ENCODE measurements at places on chromosomes 2 and 18.

DNA sequence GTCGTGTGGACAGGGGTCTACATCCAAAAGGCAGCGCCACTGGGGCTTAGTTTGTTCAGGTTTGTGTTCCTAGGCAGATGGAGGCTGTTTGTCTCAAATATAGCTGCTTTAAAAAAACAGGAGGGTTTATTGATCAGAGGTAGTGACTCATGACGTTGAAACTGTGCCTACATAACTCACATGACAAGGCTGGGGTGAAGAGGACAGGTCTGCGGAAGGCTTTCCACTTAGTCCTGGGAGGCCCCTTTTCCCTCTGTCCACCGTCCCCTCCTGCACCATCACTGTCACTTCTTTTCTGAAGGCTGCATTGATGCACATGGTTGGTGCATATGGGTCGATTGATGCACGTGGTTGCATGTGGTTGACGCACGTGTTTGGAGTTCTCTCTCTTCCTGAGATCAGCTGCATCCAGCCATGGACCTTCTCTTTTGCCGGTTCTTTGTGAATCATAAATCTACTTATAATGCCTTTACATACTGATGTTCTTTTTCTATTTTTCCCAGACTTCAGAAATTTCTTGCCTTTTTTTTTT lies 10.9 kb downstream of the SH3RF3 start:
- no peak for DNase-seq

DNA sequence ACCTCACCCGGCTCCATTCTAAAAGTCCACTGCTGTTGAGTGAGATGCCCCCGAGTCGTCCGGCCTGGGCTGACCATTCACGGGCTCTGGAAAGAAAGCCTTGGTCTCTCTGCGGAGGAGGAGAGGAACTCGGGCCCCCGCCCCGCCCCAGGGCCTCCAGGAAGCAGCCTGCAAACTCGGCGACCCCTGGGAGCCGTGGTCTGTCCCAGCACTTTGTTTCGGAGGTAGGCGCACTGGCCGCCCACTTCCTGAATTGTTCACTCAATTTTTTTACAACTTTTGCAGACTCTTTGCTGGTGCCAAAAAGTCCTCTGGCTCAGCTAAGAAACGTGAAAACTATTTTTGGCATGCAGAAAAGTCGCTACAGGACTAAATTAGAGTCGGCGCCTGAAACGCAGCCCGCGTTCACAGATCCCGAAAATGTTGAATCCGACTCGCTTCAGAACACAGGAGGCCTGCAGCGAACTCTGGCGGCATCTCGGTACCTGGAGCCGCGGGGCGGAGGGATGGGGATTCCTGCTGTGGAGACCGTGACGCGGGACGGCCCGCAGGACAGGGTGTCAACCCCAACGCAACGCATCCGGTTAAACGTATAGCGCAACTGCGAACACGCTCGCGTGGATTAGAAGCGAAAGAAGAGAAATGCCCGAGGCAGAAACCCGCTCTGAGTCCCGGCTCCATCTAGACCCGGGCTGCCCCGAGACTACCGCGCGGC lies 1.5 kb downstream of the PXDN start:
- peak; percentile 91 for DNase-seq

DNA sequence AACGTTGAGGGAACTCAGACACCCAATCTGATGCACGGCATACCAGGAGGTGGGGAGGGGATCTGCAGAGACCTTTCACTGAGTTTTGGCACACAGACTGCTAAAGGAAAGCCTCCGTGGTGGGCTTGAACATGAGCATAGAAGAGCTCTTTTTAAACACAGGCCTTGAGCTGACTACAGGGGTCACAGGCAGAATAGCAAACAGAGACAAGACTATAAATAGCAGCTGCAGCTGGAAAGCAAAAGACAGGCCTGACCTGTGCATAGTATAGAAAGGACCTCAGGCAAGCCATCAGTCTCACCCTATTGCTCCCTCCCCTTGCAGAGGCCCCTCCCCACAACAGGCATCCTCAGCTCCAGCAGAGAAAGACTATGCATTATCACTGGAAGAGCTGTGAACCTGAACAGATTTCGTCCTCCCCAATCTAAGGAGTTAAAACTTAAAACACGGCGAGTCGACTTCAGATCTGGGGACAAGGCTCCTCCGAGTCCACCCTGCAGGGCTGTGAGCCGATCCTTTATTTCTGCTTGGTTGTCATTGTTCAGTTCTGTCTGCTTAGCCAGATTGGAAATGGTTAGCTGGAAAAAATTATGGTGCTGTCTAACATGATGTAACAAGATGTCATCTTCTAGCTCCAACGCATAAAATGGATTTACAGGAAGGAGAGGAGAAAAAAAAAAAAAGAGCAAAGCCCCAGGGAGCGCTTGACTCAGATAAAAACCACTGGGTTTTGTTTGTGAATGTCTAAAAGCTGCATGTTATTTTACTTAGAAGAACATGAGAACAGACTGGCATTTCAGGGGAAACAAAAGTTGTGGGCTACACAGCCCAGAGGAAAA lies 25.2 kb upstream of the LCLAT1 start:
- peak; percentile 87 for DNase-seq

DNA sequence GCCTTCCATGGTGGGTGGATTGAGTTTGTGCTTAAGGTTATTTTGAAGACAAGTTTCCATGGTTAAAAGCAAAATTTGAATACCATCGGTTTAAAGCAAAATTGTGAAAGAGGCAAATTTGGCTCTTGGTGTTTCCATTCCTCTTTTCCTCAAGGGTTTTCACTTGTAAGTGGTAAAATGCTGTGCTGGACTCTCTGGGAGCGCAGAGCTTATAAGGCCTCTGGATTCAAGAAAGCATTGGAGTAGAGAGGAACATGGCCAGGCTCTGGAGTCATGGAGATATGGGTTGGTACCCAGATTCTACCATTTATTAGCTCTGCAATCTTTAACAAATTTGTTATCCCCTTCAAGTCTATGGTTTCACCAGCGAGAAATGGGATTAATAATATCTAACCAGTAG lies 17.5 kb downstream of the KCNE4 start:
- no peak for DNase-seq

- no peak for DNase-seq
These were observed 53.2 kb upstream of the MAPRE3 start for GRCh38 chr2:26917135-26917836.

DNA sequence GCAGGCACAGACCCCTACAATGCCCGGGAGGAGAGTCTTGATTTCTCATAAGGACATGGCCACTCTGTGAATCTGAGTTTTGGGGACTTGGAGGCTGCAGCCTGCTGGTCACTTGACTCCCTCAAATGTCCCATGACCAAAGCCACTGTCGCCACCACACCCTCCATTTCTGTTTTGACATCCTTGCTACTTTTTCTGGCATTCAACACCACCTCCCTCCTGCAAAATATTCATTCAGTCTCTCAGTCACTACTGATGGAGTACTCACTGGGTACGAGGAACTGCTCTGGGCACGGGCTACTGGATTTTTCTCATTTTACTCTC lies 208.6 kb upstream of the HAAO start:
- no peak for DNase-seq

- DNase-seq, result no peak
These were observed 186.5 kb upstream of the FANCL start for GRCh38 chr2:58427572-58428095.

GRCh38 chr2:219769090-219769910 lies 141.9 kb downstream of the SLC4A3 start:
- peak; percentile 4 for DNase-seq

DNA sequence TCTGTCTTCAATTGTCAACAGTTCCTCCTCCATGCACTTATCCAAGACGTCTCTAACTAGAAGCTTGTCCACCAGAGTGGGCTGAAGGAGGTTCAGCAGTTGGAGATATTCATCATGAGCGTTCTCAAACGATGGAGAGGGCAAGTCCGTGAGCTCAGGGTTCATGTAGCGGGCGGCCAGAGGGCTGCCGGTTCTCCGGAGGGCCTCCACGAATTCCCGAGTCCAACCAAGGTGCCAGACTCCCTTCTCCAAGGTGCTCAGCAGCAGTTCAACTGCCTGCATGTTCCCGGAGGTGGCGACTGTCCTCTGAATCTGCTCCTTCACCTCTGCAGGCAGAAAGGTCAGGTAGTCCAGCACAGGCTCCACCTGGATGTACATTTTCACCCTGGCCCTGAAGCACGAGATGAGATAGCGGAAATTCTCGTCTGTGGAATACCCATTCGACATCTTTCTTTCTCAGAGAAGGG lies 590 bp downstream of the IFIH1 start:
- DNase-seq, result no peak
